Pons (tissue), 1 donor: ENCODE measurements at places on chromosomes 13 and 19.
A peak's percentile ranks its signal among the peaks of the same experiment; 100 is the strongest.

DNA sequence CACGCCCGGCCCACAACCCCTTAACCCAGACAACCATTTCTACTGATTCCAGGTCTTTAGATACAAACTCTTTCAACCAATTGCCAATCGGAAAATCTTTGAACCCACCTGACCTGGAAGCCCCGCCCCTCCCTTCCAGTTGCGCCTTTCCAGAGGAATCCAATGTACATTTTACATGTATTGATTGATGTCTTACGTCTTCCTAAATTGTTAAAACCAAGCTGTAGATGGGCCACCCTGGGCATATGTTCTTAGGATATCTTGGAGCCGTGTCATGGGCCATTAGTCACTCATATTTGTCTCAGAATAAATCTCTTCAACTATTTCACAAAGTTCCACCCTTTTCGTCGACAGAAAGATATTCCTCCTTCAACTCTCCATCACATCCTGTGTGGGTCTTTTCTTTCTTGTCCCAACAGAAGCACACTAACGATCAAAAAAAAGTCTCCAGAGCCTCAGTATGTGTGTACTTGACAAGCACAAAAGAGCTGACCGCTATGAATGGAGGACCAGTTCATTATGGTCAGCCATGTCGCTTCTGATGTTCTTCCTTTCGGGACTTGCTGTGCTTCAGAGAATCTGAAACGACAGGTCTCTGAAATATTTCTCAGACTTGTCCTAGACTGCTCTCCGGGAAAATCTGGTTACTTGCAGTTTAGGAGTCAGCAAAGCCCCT, 601 bp upstream of the ZNF749 start:
- peak; percentile 6 for DNase-seq

DNA sequence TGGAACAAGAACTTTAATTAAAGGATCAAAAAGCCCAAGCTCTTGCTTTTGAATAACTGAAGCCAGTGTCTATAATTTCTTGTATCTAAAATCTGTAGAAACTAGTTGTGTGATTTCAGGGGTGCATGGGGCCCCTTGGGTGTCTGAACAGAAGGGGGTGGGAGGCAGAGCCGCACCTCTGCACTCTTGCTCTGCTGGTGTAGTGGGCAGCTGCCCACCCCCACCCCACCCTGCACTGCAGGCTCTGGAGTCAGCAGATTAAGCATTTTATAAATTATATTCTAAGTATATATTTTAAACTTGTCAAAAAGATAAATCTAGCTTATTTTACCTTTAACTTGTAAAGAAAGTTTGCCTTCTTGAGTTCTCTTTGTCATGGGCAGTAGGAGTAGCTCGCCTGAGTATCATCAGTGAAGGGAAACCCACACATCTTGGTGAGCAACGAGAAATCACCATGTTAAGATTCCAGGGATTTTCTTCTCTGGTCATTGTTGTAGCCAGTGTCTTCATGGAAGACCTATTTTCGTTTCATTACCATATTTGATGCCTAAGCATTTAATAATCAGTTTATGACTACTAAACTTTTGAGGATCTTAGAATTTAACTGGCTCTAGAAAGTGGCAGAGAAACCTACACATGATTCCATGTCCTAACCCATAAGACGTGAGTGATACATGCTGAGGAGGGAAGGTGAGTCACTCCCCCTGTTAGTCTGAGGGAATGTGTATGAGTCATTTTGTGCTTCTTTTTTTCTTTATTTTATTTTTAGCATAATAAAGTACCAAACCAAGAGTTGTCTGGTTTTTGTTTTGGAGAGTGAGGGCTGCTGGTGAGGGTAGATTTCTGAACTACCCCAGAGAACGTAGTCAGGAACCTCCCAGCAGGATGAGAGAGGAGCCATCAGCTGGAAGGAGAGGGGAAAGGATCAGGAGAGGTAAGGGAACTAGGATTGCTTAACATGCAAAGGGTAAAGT, 7.7 kb downstream of the UBE2L5 start:
- DNase-seq: no peak

GRCh38 chr19:19591133-19591825, 27.2 kb downstream of the PBX4 start:
- DNase-seq: peak; percentile 9

DNA sequence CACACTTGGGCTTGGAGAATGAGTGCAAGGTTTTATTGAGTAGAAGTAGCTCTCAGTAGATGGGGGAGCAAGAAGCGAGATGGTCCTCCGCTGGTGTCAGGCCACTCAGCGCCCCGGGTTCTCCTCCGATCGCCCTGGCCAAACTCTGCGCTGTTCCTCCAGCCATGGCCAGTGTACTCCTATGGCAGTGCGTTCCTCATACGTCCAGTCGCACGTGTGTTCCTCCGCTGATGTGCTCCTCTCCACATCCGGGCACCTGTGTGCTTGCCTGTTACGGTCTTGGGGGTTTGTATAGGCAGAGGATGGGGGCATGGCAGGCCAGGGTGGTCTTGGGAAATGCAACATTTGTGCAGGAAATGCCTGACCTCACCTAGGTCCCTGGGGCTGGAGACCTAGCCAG, 1899.4 kb downstream of the PCDH9 start:
- no peak for DNase-seq

DNA sequence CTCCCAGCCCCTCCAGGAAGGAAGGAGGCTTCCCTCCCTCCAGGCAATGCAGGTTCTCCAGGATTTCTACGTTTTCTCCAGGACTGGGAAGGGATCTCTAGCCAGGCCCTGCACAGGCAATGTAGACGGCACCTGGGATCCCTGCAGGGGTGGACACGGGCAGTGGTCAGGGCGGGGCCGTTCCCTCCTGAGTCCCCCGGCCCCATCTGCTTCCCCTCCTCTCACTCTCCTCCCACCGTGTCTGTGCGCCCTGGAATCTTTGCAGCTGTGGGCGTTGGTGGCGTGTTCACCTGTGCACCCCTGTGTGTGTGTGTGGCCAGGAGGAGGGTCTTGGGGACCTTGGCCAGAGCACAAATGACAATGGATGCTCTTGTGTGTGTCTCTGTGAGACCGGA, 10.0 kb downstream of the NRTN start:
- DNase-seq: no peak

DNA sequence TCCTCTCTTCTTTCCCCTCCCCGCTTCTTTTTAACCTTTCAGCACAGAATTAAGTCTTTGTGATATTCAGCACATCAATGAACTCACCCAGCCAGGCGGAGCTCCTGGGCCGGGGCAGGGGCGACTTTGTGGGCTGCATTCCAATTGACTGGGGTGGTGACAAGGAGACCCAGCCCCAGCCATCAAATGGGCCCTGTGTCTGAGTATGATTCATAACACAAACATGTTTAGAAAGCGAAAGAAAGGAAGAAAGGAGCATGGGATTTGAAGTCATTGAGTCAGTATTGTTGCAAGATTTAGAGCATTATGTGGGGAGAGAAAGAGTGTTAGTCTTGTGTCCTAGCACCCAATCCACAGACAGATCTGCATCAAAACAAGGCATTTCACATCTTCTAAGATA, 185.3 kb downstream of the LHFPL6 start:
- no peak for DNase-seq

DNA sequence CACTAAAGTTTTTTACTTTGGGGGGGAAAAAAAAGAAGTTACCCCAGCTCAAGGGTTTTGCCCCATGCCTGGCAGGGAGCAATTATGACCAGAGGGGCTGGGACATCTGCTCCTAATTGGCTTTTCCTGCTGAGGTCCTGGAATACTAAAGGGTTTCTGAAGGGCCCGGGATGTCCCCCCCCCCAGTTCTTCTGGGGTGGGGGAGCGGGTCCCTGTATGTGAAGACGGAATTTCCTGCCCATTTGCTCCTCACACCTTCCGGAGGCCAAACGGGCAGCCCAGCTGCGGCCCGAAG, 1.1 kb upstream of the DLL3 start:
- DNase-seq: no peak

DNA sequence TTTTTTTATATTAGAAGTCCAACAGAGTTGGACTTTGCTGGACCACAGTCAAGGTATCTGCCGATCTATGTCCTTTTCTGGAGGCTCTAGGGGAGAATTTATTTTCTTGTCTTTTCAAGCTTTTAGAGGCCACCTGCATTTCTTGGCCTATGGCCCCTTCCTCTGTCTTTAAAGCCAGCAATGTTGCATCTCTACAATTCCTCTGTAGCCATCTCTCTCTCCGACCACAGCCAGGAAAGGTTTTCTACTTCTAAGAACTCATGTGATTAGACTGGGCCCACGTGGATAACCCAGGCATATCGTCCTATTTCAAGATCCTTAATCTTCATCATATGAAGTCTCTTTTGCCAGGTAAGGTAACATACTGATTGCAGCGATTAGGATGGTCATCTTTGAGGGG, 43.5 kb upstream of the RGCC start:
- DNase-seq: no peak

DNA sequence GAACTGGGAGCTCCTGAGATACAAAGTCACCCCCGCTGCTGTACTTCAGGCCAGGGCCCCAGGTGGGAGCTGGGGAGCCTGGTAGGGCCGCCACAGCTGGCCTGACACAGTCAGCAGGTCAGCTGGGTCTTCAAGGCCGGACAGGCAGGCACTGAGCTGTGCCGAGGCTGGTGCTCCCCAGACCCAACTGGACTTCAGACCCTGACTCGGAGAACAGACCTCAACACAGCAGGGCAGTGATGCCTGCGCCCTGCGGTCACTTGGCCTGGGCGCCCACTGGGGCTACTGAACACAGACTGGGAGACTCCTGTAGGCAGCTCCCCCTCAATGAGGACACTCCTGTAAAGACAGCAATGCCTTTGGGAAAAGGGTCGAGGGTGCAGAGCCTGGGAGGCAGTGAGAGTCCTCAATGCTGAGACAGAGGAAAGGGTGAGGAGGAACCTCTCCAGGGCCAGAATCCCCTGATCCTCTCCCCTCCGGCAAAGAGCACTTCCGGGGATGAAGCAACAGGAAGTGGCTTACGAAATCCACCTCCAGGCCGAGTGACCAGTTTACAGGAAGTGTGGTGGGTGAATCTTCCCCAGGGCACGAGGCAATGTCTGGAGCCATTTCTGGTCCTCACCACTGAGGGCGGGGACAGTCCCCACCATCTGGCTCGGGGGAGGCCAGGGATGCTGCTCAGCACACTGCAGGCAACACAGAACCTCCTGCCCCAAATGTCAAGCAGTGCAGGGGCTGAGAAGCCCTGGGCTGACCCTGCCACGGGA, 40.8 kb upstream of the ISYNA1 start:
- peak; percentile 74 for DNase-seq

DNA sequence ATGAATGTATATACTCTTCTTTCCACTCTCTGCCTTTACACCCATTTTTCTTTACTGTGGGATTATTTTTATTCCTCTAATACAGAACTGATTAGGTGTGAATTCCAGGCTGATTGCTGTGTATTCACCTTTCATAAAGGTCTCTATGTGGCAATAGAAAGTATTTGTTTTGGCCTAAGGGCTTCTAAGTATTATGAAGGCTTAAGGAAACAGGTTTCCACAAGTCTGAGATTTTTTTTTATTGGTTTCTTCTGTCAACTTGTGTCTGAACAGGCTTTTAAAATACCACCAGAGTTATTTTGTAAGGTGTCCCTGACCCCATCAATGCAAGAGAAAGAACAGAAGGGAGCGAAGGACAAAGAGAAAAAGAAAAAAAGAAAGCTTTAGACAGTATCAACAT, 1102.0 kb upstream of the SPRY2 start:
- no peak for DNase-seq

DNA sequence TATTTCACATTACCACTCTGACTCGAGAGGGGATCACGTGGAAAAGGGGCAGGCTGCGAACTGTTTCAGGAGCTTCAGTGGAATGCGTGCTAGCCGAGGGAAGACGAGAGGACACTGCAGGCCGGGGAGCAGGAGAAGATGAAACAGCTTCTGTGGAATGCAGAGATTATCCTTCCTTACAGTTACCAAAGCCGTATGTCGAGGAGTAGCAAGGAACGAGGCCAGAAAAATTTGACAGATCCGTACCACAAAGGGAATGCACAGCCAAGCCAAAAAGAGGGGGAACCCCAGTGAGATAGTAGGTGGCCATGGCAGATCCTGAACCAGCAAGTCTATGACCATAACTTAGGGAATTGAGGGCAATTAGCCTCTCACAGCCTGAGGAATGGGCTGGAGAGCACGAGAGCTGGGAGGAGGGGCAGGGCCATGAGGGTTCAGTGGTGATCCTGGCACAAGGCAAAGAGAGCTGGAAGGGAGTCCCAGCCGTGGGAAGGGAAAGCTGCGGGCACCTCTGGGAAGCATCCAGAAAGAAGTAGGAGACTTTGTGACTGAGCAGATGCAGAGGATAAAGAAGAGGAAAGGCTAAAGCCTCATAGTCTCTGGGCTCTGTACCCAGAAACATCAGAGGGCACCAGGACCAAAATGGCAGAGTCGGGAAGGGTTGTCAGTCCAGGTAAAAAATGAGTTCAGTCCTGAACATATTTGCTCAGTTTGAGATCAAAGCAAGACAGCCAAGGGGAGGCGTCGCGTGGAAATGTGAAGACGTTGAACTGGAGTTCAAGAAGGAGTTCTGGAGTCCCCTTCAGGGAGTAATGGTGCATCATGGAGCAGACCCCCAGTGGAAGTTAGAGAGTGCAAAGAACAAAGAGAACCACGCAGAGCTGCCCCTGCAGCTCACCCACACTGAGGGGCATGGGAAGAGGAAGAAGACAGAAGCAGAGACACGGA, 5.1 kb downstream of the COL4A1 start:
- DNase-seq: no peak

DNA sequence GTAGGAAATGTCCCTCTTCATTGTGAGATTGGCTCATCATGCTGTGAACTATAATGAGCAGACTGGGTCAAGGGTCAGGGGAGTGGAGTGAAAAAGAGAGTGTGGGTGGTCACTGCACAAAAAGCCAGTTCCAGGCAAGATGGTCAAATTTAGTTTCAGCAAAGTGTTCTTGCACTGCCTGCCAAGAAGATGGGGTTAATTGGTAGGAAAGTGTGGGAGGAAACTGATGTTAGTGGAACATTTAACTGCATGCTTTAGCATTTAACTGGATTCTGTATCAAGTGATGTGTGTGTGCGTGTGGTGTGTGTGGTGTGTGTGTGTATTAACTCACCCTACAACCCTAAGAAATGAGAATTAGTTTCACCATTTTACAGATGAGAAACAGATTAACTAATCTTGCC, 131.6 kb downstream of the COG6 start:
- DNase-seq: no peak

GRCh38 chr19:18282788-18283141, 1.3 kb upstream of the JUND start:
- DNase-seq: peak; percentile 26

DNA sequence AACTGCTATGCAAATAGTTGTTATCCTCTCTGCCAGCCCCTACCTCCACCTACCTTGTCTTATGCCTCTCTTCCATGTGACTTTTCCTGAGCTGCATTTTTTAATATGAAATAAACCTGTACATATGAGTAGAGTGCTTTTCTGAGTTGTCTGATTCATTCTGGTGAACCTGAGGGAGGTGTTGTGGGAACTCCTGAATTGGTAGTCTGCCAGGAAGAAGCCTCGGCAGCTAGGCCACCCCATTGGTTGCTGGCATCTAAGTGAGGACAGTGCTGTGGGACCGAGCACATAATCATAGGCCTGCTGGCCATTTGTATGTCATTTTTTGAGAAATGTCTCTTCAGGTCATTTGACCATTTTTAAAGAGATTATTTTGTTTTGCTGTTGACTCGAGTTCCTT, 1146.8 kb downstream of the UQCRFS1 start:
- DNase-seq: no peak
